ENCODE measurements at places on chromosomes 2 and 18.

DNA sequence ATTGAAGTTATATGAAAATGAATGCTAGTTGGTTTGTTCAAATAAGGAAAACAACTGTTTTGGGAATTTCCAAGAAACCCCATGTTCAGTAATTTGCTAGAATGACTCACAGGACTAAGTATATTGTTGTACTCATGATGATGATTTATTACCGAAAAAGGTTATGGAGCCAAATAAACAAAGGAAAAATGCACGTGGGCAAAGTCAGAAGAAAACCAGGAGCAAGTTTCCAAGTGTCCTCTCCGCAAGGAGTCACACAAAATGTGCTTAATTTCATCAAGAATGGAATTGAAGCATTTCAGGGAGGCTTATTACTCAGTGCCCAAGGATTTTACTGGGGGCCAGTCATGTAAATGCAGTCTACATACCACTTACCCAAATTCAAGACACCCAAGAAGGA, 1652.4 kb upstream of the TMEFF2 start:
- peak; percentile 87 for DNase-seq

- no peak for DNase-seq
Measured at GRCh38 chr2:178455947-178456346, 4.8 kb downstream of the PJVK start.

- DNase-seq = peak; percentile 40
Measured at GRCh38 chr2:37323781-37324535, 675 bp downstream of the PRKD3 start.

- no peak for DNase-seq
Measured at GRCh38 chr2:30871980-30872789, 64.9 kb upstream of the CAPN13 start.

GRCh38 chr2:160635488-160635887, 141.9 kb upstream of the RBMS1 start:
- peak; percentile 67 for DNase-seq

GRCh38 chr18:37506001-37506400, 59.6 kb downstream of the CELF4 start:
- DNase-seq = no peak

- no peak for DNase-seq
Measured at GRCh38 chr18:3016585-3017297, 3.8 kb upstream of the LPIN2 start.

DNA sequence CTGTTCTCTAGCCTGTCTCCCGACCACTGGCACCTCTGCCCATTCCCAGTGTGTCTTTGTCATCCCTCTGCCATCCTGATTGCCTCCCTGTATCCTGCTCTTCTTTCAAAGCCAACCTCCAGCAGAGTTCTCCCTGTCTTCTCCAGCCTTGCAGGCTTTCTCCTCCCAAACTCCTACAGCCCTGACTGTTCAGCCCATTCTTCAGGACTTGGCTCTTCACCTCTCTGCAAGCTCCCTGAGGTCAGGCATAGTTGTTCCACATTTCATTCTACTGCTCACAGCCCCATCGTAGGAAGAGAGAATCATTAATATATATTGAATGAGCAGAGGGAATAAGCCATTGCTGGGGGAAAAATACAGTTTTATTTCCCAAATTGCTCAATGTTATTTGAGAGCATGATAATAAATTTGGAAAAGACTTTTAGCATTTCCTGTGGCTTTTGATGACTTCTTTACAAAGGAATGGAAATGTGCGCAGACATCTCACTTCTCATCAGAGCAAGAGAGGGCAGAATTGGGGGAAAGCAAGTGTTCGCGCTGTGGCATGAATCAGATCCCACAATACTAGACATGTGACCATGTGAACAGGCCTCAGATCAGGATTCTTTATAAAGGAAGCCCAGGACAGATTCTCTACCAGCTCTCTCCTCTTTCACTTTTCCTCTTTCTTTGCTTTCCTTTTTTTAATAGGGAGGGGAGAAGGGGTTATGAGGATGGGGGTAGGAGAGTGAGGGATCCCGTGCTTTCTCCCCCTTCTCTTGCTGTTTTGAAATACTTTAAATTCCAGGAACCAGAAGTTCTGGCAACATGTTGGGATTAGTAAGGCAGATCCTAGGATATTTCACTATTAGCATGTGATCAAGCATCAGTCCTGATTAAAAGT, 37.4 kb downstream of the EPAS1 start:
- DNase-seq = peak; percentile 92

- no peak for DNase-seq
Measured at GRCh38 chr2:175855794-175856453, 146.1 kb downstream of the LNPK start.

GRCh38 chr2:215420471-215420935, 15.4 kb downstream of the FN1 start:
- DNase-seq = peak; percentile 57

DNA sequence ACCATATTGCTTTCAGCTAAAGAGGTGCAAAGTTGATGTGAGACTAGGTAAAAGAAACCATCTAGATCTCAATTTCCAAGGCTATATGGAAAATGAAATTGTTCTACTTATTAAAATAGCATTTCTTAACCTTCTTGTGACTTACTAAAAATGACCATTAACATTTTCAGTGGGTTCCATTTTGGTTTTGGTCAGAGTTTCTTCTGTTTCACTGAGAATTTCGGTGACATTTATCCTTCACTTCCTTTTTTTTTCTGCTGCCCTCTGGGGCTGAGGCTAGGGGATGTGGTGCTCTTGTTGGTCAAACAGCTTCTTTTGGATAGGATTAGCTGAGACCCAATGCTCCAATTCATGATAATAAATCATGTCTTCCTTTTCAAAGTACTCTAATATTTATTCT, 44.3 kb upstream of the REL start:
- DNase-seq = no peak

DNA sequence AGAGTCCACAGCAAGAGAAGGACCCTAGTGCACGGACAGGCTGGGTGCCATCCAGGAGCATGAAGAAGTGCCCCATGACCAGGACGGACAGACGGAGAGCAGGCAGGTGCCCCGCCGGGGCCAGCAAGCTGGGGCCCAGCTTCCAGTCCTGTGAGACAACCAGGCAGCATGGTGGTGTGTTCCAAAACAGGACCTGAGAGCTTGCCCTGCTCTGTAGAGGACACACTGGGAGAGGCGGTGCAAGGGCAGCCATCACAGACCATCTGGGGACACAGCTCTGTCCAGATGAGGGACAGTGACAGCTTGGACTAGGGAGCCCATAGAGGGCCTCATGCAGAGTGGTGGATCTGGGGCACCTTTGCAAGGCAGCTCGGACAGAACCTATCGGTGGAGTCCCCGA, 279.8 kb downstream of the EIPR1 start:
- no peak for DNase-seq

DNA sequence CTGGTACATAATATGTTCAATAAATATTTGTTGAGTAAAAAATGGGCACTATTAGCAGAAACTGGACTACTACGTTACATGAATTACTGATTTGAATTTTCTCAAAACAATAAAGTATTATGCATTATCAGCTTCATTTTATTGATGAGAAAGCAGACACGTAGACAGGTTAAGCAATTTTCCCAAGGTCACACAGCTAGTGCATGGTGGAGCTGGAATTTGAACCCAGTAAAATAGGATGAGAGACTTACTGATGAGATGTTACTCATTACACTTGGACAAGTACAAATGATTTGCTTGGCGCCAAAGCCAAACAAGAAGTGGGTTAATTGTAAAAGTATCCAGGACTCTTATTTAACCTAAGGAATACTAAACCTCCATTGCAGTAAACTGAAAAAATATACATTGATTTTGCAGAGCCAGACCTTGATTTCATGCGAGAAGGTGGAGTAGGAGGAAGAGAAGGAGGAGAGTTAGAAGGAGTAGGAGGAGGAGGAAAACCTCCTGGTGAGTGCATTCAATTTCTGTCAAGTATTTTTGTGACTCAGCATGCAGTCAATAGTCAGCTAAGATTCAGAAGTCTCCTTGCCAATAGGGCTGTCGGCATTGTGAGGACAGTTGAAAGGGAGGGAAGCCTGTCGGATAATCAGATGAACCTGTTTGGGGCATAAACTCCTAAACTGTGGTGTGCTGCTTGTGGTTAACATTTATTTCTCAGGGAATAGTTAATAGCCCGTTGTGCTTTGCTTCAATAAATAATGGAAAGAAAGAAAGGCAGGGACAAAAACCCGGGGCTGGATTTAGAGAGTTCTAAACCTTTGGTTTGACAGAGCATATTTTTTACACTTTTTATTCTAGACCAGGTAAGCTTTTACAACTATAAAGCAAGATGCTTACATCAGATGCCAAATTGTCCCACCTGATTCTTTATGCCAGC, 77.0 kb upstream of the TACR1 start:
- DNase-seq = peak; percentile 51

DNA sequence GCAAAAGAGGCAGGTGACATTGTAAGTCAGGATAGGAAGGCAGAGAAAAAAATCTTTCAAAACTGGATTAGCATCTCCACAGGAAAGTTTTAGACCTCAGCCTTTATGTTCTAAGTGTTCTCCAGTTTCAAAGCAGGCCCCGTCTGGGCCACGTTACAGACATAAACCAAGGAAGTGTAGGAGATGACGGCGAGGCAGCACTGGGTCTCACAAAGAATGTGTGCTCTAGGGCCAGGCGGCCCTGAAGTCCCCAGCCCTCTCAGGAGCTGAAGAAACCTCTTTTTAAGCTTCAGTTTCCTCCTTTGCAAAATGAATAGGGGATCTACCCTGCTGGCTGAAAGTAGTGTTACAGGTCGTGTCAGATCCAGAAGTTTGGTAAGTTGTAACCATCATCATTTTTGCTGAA, 81.7 kb downstream of the SPRED2 start:
- no peak for DNase-seq

GRCh38 chr2:67572721-67573435, 175.7 kb downstream of the ETAA1 start:
- peak; percentile 53 for DNase-seq

DNA sequence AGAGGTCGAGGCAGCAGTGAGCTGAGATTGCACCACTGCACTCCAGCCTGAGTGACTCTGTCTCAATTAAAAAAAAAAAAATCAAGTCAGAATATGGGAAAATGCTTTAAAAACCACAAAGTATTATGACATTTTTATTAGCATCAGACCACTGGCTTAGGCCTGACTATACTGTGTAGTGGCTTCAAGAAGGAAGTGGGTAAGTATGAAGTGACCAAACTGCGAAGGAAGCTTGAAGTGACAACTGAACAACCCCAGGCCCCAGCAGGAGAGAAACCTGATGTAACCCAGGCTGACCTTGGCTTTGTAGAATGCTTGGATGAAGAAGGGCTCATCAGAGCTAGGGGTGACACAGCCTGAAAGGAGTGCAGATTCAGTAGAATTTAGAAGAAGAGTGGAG, 21.4 kb upstream of the HAAO start:
- no peak for DNase-seq

DNA sequence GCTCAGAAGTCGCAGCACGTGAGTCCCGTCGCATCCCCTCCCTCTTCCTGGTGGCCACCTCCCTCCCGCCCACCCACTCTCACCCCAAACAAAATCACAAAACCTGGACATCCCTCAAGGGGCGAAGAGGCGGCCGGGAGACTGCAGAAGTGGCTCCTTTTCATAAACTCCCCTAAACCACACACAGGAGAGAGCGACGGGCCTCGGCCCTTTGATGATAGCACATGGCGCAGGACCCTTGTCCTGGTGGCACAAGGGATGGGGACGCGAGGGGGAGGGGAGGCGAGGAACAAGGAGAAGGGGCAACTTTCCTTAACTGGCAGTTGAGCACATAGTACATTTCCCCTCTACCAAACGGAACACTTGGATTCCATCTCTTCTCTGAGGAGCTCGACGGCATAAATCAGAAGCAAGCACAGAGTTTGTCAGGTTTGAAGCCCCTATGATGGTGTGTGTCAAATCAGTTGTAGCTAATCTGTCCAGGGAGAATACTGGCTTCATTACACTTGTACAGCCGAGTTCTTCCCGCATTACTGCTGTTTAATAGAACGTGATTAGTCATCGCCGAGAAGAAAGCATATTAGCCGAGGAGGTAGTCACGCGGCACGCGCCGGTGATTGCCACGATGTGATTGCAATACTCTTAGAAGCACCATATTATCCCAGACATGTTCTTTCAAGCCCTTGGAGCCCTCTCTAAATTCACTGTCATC, 43.8 kb downstream of the GBX2 start:
- no peak for DNase-seq

DNA sequence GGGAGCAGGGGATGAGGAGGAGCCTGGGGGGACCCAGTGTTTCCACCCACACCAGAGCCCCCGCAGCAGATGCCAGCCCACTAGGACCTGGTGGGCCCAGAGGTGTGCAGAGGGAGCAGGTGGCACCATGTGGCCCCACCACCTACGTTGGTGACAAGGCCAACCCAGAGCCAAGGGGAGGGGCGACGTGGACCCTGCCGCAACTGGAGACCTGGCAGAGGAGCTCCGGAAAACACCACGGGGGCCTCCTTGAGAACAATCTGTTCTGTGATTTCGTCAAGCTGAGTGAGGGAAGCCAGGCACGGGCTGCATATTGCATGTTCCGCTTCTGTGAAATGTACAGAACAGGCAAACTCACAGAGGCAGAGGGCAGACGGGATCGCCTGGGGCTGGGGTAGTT, 49.1 kb upstream of the GPC1 start:
- no peak for DNase-seq

DNA sequence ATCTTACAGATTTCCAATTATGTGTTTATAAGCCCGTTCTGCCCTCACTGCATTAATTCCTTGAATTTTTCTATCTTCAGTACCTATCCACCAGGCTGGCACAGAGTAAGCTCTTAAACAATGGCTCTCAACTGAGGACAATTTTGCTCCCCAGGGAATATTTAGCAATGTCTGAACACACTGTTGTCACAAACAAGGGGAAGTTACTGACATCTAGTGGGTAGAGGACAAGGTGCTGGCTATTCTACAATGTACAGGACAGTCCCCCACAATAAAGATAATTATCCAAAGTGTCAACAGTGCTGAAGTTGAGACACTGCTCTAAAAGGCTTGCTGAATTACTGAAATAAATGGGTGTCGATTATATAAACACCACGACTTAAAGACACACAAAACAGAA, 5.0 kb downstream of the NDUFS1 start:
- DNase-seq = peak; percentile 45

DNA sequence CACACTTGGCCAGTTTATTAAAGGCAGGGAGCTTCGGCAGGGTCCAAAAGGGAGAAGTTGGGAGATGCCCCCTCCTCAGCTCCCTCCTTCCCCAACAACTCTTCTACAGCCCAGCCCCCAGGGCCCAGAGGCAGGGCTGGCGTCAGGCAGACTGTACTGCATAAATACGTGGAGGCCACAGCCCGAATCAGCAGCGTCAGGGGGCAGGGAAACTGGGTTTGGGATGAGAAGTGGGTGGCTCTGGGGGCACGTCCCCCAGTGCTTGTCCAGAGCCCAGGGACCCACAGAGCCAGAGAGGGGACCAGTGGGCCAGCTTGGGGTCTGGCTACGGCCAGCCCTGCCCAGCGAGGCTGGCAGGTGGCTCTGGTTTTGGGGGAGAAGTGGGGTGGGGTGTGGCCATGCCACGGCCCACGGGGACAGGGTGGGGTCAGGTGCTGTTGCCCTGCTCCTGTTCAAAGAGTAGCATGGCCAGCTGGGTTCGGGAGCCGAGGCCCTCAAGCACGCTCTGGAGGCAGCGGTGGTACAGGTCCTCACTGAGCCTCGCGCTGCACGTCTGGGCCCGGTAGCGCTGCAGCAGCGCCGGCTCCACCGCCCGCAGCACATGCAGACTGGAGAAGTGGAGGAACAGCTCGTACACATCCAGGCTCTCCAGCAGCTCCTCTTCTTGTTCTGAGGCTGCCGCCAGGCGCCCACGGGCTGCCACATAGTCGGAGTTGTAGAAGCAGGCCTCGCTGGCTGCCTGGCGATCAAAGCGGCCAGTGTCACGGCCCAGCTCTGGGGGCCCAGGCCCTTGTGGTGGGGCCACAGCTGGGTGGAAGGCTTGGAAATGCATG, 4.4 kb downstream of the CHPF start:
- no peak for DNase-seq

GRCh38 chr18:79846936-79847557, 49.3 kb downstream of the KCNG2 start:
- DNase-seq = no peak

GRCh38 chr2:112073875-112074274, 18.8 kb downstream of the TMEM87B start:
- DNase-seq = no peak

Measured in fibroblast of pulmonary artery (primary cell).